ENCODE measurements at places on chromosomes 3 and 15.

- no peak for DNase-seq
Measured at GRCh38 chr15:65337436-65338070, 33.1 kb downstream of the RNU5B-1 start.

GRCh38 chr3:85783291-85783690 lies 824.5 kb downstream of the CADM2 start:
- DNase-seq = no peak

GRCh38 chr3:127226457-127226856 lies 33.5 kb downstream of the PRR23E start:
- no peak for DNase-seq

- DNase-seq = no peak
Measured at GRCh38 chr3:193775421-193776077, 182.5 kb downstream of the OPA1 start.

- DNase-seq = no peak
Measured at GRCh38 chr3:156230278-156230900, 110.0 kb downstream of the KCNAB1 start.

- DNase-seq = no peak
Measured at GRCh38 chr3:195550723-195551122, 7.6 kb upstream of the PPP1R2 start.

DNA sequence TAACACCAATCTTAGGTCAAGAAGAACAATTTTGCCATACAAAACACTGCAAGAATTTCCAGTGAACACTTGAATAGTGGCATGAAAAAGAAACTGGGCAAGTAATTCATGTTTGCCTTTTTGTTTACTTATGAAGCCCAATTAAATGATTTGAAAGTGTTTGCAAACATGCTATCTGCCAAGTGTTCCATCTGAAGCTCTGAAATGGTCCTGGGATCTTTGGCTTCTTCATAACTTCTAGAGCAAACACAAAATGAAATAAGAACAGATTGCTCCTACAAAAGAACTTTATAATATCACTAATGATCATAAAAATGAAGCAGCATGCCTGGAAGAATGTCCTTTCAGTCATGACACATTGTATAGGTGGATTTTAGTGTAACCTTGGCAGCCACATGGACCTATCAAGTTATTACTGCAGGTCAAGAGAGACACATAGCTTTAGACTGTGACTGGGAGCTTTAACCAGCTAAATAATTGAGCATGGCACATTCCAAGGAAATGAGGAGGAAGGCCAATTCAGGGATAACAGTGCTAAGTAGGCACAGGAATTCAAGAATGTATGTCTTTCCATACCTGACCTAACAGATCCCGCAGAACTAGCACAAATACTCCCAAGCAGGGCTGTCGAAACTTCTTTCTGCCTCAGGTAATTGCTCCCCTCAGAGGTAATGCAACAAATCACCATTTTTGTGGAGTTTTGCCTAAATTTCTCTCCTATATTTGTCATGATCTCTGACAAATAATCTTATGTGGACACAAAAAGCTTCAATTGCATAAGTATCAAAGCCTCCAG lies 144.6 kb downstream of the DUT start:
- DNase-seq = no peak

GRCh38 chr3:14243782-14244181 lies 65.2 kb downstream of the LSM3 start:
- no peak for DNase-seq

GRCh38 chr3:127052121-127052561 lies 69.2 kb downstream of the PLXNA1 start:
- DNase-seq = no peak

DNA sequence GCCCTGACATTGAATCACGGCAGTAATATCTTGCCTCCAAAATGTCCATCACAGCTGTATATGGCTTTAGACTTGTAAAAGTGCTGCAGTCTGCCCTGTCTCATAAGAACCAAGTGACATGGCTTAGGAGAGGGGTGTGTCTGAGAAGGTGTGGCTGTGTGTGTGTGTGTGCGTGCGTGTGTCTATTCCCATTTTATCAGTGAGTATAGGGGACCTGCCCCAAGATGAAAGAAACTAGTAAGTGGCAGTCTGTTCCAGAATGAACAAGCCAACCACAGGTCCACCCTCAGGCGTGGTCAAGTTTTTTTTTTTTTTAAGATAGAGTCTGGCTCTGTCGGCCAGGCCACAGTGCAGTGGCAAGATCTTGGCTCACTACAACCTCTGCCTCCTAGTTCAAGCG lies 5.6 kb upstream of the RHOV start:
- no peak for DNase-seq

DNA sequence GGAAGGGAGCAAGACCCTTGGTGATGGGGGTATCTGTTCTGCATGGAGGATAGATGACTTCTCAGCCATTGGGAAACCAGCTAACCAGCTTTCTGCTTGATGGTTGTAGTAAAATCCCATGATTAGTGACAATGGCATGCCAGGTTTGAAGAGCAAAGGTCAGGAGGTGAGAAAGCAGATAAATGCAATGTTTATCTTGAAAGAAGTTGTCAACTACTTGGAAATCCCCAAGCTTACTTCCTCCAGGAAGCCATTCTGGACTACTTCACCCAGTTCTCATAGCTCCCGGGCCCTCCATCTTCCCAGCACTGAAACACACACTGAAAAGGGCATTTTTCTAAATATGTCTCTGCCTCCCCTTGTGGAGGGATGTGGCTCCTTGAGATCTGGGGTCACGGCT lies 51.3 kb downstream of the SMAD3 start:
- no peak for DNase-seq

GRCh38 chr3:9499455-9500107 lies 54.0 kb downstream of the LHFPL4 start:
- no peak for DNase-seq

DNA sequence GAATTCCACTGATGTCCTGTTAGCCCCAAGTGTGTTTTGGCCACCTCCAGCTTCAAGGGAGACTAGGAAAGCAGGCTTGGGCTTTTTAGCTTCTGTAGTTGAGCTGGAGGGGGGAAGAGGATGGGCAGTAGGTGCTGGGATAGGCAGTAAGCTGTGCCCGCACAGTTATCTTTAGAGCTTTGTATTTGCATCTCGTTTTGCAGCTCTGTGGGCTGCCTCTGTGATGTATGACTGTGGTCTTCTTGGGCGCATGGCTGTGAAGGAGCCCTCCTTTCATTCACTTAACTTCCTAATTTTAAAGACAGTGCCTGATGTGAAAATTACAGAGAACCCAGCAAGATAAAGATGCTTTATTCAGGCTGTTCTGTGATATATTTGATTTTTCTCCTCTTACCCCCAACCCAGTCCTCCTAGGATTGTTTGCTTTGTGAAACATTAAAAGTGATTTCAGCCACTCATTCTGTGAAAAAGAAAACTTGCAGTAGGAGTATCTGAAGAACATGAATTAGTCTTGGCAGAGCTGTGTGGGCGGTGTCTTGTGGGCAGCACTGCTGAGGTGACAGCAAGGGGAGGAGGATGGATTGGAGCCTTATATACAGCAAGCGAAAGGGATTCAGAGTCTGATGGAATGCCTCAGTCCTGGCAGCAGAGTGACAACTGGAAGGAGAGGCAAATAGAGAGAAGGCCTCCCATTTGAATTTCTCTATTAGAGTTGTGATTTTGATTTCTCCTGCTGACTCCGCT lies 74.3 kb downstream of the LARS2 start:
- no peak for DNase-seq

GRCh38 chr15:74845208-74845568 lies 2.2 kb upstream of the ULK3 start:
- no peak for DNase-seq

DNA sequence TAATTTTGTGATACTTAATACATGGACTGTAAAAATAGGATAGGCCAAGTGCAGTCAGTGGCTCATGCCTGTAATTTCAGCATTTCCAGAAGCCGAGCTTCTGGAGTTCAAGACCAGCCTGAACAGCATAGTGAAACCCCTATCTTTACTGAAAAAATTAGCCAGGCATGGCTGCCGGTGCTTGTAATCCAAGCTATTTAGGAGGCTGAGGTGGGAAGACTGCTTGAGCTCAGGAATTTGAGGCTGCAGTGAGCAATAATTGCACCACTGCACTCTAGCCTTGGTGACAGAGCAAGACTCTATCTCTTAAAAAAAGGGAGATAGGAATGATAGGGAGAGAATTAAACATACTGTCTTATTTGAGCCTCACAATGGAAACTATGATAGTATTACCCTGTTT lies 51.0 kb downstream of the GMPS start:
- no peak for DNase-seq
